ENCODE measurements at places on chromosomes 11 and 22.

GRCh38 chr11:19164230-19164855 lies 37.4 kb downstream of the CSRP3 start:
- no peak for DNase-seq

- no peak for DNase-seq
Observed at GRCh38 chr11:76736773-76737495, 46.2 kb upstream of the TSKU start.

DNA sequence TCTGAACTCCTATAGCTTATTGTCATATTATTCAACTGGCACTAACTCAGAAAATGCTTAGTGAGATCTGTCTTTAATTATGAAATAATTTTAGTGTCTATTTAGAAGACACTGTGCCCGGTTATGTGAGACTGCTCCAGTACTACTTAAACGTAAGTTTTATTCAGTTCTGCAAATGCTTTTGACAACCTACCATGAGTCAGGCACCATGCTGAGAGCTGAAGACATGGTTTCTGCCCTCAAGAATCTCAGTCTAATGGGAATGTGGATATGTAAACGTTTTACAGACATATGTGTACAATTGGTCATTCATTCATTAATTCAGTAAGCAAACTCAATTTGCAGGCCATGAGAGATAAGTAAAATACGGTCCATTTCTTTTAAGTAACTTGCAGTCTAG lies 40.0 kb downstream of the DCUN1D5 start:
- DNase-seq = no peak

DNA sequence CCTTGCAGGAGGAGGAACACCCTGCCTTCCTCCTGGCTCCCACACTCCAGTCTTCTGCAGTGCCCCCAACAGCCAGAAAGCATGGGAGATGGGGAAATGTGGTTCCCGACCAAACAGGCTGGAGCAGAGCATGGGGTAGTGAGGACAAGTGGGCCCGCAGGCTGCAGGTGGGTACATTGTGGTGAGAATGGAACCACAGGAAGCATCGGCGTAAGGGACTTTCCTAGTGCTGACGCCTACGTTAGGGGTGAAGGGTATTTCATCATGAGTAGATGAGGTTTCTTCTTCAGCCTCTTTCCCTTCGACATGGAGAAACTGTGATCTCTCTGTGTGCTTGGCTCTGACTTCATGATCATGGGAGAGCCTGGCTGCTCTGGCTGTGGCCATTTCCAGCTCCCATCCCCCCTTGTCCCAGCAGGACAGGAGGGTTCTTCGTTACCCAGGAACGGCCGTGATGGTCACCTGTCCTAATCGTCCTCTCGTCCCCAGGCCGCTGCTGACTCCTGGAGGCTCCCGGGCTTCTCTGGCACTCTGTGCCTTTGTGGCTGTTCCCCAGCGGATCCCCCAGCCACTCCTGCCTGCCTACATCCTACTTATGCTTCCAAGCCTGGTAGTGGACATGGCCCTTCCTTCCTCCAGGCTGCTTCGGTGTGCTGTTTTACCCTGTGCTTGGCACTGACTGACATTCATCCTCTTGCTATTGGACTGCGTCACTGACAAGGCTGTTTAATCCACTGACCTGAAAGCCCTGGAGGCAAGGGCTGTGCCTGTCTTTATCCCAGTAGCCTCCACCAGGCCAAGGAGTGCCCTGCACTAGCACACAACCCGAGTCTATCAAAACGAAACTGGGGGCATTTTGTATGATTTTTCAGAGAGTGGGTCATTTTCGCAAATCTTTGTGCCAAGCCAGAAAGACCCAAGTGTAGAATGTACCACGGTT lies 65.2 kb upstream of the CECR2 start:
- DNase-seq = no peak

- no peak for DNase-seq
Observed at GRCh38 chr11:93662175-93662570, 691 bp downstream of the CEP295 start.

GRCh38 chr11:83778596-83778995 lies 492.4 kb upstream of the CCDC90B start:
- DNase-seq = no peak

GRCh38 chr22:39350757-39351688 lies 1.2 kb downstream of the SYNGR1 start:
- no peak for DNase-seq

DNA sequence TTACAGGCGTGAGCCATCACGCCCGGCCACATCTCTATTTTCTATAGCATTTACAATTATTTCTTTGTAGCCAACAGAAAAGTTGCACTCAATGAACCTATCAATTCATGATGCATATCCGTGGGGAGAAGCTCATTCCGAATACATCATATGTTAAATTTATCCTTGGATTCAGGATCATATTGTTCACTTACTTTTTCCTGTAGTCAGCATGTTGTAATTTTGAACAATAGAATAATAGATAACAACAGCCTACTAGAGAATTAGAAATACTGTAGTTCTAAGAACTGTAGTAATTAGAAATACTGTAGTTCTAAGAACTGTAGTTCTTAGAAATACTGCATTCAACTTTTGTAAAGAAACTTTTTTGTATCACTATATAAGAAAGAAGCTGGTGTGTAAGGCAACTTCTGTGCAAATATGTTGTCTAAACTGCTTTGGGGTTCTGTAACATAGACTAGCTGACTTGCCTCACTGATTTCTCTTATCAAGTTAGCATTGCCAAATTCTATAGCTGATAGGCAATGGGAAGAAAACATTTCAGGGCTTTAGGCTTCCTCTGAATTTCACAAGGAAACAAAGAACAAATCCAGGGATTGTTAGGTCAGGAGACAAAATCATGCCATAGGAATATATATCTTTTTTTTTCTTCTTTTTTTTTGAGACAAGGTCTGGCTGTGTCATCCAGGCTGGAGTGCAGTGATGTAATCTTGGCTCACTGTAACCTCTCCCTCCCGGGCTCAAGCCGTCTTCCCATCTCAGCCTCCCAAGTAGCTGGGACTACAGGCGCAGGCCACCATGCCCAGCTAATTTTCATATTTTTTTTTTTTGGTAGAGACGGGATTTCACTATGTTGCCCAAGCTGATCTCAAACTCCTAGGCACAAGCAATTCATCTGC lies 91.9 kb downstream of the CSTPP1 start:
- no peak for DNase-seq

- no peak for DNase-seq
Observed at GRCh38 chr22:18032455-18033101, 8.2 kb upstream of the MICAL3 start.

- DNase-seq = no peak
Observed at GRCh38 chr11:6566704-6567370, 36.6 kb downstream of the RRP8 start.

DNA sequence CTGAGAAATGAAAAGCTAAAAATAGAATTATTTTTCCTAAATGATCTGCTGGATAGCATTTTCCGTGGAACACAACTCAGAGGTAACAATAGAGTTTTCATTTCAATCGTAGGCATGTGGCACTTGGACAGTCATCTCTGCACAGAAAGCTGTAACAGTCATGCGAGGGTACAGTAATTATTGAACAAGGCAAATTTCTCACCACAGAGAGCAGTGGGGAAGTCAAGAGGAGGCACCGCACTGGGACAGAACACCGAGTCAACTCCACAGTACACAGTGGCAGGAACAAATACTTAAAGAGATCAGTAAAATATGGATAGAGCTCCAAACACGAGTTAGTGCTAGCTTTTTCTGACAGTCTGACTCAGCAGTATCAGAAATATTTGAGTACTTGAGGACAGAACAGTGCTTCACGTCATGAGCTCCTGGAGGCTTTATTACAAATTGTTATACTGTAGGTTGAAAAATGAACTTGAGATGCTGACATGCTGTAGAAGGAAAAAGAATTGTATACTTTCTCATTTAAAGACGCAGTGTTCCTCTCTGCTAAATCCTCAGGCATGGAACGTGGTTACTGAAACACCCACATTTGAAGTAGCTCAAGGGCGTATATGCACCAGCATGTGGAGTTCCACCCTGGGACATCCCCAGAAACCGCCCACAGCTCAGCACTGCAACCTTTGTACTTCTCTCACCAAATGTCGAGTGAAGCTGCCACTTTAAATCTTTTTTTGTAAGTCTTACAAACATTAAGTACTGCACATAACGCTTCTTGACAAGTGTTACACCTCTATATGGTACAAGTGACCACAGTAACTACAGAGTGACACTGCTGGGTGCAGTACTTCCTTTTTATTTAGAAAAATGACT lies 27.4 kb upstream of the YPEL1 start:
- no peak for DNase-seq

DNA sequence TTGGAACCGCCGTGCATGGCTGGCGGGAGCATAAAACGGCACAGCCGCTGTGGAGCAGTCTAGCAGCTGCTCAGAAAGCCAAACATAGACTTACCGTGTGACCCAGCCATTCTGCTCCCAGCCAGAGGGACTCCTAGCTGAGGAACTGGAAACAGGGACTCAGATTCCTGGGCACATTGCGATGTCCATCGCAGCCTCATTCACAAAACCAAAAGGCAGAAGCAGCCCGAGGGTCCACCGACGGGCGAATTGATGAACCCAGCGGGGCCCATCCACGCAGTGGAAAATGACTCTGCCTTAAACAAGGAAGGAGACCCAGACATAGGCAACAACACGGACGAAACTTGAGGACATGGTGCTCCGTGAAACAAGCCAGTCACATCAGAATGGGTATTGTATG lies 5.7 kb upstream of the MUC5B start:
- no peak for DNase-seq

GRCh38 chr22:49676230-49676629 lies 151.4 kb downstream of the BRD1 start:
- DNase-seq = no peak

- DNase-seq = no peak
Observed at GRCh38 chr11:33635161-33635560, 65.5 kb downstream of the C11orf91 start.

DNA sequence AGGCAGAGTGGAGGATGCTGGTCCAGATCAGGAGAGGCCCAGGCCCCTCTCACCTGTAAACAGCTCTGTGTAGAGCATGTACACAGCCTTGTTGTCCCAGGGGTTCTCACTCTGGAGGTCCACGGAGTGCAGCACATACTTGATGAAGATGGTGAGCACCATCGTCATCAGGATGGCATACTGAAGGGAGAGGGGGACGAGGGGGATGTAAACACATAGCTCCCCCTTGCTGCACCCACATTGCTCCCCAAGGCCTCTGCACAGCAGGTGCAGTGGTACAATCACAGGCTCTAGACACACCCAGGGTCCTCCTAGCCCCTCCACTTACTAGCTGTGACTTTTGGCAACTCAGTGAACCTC lies 2.9 kb downstream of the SYVN1 start:
- no peak for DNase-seq

DNA sequence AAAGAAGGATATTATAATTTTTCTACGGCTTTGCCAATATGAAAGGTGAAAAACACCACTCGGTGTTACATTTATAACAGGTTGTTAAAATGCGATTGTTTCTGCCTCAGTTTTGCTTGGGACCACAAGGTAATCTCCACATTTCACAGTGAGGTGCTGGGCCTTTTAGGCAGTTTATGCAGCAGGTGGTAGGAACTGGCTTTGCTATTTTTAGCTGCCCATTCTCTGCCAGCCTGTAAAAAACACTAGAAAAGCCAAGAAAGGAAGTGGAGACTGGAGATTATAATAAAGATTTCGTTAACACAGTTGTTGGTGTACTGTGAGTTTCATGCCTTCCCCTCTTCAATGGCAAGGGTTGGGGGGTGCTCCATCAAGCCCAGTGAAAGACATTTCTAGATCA lies 8.0 kb upstream of the MRPL16 start:
- no peak for DNase-seq

DNA sequence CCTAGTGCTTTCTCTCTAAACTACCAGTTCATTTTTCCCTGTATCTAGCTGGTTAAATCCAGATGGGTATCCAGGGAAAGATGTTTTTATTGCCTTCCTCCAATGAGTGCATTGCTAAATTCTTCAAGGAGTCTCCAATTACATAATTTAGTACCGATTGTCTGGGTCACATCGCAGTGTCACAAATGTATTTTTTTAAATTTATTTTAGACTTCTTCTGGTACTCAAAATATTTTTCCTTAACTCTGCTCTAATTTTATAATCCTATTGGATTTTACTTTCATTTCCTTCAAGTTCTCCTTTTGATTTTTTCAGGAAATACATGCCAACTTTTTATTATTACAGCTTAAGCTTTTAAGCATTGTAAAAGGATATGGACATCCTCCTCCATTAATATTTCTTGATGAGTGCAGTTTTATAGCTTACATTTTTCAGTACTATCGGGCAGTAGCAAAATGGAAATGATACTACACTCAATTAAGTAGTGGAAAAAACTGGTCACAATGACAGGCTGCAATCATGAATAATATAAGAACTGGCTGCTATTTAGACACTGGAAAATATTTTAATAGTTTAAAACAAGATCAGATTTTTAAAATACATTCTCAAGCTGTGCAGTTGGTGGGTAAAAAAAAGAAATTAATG lies 20.3 kb downstream of the BBOX1 start:
- no peak for DNase-seq

DNA sequence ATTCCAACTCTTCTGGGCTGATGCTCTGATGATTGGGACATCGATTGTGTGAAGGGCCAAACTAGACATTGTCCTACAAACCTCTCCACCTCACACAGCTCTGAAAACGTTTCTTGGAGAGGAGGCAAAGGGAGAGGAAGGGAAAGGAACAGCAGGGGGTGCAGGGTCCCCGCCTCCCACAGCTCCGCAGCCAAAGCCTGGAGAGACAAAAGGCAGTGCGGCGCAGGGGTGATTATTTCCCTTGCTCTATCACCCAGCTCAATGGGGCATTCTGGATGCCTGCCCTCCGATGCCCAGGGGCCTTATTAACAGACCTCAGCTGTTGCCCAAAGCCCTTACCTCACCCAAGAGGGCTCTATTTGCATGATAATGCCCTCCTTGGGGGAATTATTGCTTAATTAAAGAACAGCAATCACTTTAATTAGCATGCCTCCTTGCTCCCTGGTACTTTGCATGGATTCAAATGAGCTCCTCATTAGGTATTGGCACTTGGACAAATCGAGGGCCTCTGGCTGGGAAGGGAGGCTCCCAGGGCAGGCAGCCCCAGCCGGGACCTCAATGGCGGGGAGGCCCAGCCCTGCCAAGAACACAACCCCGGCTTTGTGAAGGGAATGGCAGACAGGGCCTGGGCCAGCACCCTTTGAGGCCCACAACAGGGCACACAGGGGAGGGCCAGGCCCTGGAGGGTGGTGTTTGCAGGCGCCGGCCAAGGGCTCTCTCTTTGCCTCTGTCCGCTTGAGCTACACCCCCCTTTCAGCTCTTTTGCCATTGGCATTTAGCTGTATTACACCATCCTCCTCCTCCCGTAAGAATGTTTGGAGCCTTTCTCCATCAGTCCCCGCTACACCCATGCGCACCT lies 19.8 kb upstream of the CDON start:
- peak; percentile 42 for DNase-seq

- DNase-seq = no peak
Observed at GRCh38 chr11:66937193-66937733, 20.9 kb downstream of the PC start.

GRCh38 chr11:12455938-12456337 lies 78.6 kb downstream of the PARVA start:
- no peak for DNase-seq

All from pons (tissue), 1 donor.